ENCODE measurements at places on chromosomes 12 and 14.

DNA sequence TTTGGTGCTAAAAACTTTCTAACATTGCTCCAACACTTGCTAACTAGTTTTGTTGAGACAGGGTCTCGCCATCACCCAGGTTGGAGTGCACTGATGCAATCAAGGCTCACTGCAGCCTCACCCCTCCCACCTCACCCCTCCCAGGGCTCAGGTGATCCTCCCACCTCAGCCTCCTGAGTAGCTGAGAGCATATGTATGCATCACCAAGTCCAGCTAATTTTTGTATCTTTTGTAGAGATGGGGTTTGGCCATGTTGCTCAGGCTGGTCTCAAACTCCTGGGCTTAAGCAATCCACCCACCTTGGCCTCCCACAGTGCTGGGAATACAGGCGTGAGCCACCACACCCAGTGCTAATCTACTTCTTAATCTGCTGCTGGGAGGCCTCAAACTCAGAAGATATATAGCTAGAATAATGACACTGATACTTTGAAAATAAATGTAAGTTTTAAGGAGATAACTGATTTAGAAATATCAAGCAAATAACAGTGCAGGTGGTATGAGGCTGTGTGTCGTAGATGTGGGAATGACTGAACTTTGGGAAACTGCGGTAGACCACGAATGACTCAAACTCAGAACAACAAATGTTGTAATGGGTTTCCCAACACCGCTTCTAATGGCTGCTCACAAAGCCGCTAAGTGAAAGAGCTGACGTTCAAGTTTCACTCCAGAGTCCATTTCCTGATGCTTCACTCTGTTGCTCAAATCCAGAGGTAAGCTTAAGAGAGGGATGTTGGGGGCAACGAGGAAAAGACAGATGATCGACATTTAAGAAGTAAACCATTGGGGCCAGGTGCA, 10.0 kb downstream of the TMCC3 start:
- no peak for DNase-seq

DNA sequence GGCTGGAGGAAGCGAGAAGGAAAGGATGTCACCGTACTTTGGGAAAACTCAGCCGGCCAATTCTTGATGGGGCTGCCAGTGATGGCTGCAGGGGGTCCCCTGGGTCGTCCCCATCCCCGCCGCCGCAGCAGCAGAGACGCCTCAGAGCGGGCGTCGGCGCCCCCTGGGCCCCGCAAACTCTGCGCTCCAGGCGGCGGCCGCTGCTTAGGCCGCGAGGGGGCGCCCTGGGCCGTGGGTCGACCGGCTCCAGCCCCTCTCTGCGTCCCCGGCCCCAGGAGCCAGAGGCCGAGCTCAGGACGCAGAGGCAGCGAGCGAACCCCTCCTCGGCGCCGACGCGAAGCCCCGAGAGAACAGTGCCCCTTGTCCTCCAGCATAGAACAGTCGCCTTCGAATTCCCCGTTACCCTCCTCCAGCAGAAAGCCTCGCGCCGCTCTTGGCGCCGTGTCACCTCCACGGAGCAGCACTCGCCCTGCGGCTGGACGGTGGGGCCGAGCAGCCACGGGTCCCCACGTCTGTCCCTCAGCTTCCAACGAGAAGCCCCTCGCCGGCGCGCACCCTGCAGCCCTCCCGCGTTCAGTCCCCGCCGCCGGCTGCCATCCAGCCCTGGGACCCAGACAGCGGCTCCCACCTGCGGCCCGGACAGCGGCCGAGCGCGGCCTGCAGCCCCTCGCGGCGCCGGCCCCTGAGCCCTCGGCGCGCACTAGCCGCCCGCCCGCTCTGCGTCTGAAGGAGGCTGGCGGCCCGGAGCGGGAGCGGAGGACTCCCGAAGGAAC, 106.6 kb downstream of the PRICKLE1 start:
- peak; percentile 28 for DNase-seq

DNA sequence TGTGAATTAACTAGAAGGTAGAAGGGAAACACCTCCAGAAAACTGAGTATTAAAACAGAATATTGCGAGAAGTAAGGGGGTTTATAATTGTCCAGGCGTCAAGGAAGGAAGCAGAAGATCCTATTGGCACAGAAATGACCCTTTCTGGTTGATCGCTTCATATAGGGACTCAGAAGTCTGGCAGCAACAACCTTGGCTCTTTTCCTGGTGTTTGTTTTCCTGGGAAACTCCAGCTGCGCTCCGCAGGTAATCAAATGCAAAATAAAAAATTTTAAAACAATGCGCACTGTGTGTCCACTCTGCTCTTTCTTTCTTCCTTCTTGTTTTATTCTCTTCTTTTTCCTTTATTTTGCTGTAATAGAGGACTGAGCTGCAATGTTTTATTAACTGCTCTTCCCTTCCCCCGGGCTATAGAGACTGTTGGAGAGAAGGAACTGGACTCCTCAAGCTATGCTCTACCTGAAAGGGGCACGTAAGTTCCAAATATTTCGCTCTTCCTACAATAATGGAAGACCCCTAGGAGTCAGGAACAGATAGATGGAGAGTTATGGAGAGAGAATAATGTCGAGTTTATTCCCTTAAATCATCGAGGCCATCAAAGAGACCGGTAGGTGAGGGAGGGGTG, 737 bp downstream of the SPX start:
- DNase-seq: no peak

GRCh38 chr12:2119266-2119665, 66.5 kb downstream of the CACNA1C start:
- no peak for DNase-seq

DNA sequence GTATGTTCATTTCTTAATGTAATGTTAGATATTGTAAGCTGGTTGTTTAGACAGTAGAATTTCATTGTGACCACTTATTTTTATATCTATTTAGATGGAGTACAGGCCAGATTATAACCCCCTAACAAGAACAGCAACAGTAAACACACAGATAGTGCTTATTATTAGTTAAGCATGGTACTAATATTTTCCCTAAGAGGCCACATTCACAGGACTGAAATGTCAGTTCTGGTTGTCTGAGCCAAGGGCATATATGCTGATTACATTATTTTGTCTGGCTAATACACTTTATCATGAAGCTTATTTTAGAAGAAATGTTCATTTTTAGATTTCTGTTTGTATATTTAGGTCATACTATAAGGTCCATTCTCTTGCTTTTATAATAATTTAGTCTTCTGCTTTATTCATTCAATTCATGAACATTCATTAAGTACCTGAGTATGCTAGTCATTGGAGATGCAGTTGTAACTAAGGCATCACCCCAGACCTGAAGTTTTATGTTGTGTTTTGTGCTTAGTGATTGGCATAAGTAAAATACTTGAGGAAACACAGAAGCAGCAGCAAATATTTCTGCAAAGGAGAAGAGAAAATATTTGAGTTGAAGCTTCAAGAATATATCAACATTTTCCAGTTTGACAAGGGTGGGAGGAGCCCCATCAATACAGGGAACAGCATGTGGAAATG, 413.7 kb downstream of the RAD51B start:
- no peak for DNase-seq

DNA sequence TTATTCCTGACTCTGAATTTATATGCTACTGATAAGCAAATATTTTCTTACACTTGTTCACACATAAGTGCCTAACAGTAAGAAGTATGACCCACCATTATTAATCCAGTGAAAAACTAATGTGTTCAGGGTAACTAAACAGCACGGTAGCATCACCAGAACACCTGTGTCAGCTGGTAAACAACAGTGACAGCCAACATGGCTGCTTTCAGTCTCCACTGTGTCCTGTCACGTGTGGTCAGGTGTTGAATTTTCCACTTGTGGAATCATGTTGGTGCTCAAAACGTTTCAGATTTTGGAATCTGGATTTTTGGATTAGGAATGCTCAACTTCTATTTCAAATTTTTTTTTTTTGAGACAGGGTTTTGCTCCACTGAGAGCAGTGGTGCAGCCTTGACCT, 14.3 kb upstream of the ATP23 start:
- no peak for DNase-seq

DNA sequence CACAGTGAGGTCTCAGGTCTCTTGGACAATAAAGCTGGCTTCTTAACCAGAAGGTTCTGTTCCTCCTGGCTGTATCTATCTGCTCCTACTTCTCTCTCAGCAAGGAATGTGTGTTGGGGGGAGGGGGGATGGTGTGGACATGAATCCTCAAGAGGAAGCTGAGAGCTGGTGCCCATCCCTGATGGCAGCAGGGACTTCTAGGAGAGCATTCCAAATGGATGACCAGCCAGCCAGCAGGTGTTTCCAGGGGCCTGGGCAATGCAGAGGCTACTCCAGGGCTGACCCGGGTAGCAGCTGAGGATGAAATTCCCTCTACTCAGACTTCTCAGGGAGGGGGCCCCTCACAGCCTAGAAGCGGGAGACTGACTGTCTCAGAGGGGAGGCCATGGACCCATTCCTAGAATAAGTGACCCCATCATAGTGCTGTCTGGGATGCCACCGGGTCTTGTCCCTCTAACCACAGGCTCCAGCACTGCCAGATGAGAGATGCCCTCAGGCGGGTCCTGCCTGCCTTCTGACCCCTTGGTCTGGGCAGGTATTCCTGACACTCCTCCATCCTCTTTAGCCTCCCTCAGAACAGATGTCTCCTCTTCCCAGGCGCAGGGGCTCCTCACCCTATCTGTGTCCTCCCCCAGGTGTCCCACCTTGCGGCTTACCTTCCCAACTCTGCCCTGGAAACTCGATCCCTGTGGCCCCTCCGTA, 1.2 kb downstream of the RAB15 start:
- no peak for DNase-seq

DNA sequence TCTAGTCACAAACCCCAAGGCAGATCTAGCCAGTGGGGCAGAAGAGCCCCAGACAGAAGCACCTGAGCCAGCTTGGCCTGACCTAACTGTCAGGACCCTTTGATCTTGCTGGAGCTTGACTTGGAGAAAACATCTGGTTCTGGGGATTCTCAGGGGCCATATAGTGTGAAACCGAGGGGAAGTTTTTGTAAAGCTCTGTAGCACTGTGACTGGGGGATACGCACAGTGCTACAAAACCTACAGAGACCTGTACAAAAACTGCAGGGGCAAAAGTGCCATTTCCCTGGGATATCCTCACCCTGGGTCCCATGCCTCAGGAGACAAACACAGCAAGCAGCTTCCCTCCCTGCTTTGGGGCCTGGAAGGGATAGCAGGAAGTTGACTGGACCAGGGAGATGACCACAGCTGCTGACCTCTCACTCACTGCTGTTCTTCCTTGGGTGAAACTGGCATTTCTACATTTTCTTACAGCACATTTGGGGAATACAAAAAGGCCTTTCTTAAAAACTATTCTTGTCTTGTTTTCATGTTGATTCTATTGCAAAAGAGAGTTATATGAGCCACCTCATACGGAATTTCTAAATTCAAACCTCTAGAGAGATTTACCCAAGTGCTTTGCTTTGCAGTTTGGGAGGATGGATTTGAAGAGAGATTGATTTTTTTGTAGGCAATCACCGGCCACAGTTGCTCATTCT, 140.0 kb downstream of the DAD1 start:
- DNase-seq: no peak

DNA sequence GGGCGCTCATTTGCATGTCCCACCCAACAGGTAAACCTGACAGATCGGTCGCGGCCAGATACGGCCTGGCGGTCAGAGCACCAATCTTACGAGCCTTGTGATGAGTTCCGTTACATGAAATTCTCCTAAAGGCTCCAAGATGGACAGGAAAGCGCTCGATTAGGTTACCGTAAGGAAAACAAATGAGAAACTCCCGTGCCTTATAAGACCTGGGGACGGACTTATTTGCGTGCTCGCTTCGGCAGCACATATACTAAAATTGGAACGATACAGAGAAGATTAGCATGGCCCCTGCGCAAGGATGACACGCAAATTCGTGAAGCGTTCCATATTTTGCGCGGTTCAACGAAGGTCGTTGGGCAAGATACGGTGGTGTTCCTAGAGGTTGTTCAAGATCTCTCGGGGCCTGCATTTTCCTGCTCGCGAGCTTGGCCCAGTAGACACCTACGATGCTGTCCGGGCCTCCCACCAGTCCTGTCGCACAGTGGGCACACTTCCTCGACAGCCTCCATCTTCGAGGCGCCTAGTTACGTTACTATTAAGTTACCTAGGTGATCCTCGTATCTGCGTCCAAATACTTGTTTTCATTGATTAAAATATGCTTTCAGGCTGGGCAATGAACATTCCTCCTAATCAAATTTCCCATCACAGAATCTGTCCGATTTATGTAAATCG, at the start of gene RNU6-7:
Gene RNU6-7, plus strand, starts transcription at position 230 of the 675 bp plus-strand sequence.
- no peak for DNase-seq

- DNase-seq: no peak
These were observed 68.6 kb downstream of the RFLNA start for GRCh38 chr12:124363353-124363965.

DNA sequence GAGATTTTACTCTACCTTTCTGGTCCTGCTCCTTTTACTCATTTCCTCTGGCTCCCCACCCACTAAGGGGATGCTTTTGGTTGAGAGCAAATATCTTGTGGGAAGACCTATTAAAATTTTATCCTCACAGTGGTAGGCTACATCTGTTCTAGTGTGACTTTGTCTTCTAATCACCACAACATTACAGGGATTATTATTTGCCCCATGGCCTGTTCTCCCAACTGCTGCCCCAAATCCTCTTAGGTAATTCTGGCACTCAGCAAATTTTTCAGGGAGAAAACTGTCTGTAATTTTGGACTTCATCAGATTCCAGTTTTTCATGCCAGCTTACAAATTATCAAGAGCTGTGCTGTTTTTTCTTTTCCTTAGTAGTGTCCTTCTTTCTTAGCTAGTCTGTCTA, 172.3 kb downstream of the GPHN start:
- DNase-seq: no peak

DNA sequence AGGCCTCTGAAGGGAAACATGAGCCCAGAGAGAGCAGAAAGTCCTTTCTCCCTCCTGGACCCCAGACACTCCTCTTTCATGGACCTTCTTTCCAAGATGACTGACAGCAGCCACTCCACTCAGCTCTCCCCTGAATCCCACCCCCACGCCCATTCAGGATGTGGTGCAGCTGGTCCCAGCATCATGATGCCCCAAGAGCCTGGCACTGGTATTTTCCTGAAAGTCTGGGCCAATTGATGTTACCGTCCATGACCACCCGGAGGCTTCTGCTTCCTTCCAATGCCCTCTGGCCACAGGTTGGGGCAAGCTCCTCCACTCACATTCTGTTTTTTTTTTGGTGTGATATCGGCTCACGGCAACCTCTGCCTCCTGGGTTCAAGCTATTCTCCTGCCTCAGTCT, 112.6 kb downstream of the CALM1 start:
- peak; percentile 62 for DNase-seq

DNA sequence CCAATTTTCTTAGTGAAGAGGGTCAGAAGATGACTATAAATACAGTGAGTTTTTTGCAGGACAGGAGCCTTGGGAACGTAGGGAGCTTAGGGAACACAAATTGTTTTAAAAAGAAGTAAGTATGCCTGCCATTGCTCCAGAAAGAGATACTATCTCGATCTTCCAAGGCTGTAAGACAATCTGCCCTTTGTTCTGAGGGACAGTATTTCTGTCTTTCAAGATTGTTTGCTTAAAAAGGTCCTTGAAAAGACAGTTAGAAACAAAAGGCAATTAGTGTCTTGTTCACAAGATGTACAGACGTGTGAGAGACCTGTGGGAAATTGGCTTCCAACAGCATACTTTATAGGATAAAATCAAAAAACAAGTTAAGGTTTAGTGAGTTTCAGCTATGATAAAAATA, 321.2 kb upstream of the FAR2 start:
- no peak for DNase-seq

Measured in COR-L47 (cell line).